Glomerular endothelial cell (primary cell): ENCODE measurements at places on chromosomes 3 and 15.

- no peak for DNase-seq
These were observed 14.3 kb downstream of the ZBTB38 start for GRCh38 chr3:141382571-141382970.

DNA sequence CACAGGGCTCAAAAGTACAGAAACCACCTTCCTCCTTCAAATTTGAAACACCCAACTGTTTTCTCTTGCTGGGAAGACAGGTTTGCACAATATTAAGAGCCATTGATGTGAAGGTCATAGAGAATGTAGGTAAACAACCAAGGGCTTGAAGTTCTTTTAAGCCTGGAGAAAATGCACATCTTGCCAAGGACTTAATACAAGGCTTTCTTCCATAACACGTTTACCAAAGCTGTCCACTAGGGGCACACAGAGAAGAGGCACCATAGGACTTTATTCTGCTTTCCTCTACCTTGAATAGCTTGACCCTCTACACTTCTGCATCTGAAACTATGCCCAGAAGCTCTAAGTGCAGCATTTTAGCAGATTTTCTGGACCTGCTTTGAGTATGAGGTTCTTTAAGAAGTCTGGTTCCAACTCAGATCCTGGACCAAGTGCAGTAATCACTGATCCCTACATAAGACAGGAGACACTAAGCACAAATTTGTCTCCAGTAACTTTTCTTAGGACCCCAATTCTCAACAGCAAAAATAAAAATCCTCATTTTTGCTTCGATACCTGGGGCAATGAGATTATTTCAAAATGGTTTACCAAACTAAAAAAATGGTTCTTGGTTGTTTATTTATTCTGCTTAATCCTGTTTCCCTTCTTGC is 138.0 kb downstream of the FBN1 start:
- peak; percentile 41 for DNase-seq

GRCh38 chr15:35151782-35152181 is 66.7 kb upstream of the NANOGP8 start:
- DNase-seq, result no peak

- DNase-seq, result no peak
These were observed 69.3 kb downstream of the CLSTN2 start for GRCh38 chr3:140004271-140004670.

DNA sequence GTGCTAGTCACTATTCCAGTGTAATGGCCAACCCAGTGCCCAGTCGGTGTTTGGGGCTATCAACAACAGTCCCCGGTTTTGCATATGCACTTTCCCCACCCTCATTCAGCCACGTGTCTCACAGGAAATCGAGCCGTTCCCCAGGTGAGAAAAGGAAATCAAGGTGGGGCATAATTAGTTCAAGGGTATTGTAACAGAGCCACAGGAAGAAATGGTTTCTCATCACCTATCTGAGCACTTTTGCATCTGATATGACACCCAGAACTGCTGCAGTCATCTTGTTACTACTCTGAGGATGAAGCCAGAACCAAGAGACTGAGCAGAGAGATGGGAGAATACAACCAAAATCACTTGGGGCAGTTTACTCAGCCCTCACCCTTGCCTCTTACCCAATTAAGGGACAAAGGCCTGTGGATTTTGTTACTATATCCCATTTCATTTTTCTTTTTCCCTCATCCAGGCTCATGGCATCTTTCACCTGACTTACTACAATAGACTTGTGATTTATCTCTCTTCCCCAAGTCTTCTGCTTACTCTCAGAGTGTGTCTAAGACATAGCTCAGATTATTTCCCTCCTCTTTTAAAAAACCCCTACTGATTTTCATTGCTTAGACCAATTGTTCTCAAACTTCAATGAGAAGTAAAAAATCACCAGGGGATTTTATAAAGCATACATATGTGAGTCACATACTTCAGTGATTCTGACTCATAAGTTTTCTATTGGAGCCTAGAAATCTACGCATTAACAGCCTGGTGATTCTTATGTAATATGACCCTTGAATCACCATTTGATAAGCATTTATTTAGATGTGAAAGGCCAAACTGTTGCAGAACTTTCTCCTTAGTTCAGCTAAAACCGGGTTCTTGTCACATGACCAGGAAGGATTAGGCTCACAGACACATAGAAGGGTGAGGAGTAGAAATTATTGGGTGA is 40.5 kb downstream of the TRAT1 start:
- DNase-seq, result no peak

GRCh38 chr15:63122002-63122875 is 578 bp downstream of the LACTB start:
- no peak for DNase-seq

DNA sequence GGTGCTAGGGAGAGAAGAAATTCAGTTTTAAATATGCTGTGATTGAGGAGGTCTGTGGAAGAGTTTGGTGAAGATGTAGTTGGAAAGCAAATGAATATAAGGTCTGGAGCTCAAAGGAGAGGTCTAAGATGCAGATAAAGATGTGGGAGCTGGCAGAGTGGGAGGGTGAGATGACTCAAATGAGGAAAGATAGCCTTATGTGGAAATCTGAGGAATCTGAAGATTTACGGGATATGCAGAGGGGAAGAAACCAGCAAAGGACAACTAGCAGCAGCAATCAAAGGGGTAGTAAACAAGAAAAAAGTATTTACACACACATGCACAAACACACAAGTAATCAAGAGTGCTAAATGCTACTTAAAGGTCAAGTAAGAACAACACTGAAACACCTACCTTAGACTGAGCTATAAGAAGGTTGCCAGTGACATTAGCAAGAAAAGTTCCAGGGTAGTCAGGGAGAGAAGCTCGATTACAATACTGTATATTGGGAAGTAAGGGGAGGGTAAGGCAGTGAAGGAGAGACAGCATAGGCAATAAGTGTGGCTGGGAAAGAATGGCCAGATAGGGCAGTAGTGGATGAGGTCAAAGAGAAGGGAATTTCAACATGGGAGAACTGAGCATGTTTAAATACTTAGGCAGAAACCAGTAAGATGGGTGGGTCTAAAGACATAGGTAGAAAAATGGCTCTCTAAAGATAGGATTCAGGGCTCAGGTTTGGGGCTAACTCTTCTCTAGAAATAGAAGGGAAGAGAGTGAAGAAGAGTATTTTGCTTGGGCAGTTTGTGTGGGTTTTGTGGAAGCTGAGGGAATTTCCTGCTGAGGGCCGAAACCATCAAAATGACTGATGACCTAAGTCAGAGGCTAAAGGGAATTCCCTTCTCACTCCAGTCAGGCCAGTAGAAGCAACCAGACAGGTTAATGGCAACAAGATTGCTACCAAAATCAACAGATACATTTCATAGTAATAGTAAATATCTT is 8.9 kb downstream of the CMTM6 start:
- no peak for DNase-seq

DNA sequence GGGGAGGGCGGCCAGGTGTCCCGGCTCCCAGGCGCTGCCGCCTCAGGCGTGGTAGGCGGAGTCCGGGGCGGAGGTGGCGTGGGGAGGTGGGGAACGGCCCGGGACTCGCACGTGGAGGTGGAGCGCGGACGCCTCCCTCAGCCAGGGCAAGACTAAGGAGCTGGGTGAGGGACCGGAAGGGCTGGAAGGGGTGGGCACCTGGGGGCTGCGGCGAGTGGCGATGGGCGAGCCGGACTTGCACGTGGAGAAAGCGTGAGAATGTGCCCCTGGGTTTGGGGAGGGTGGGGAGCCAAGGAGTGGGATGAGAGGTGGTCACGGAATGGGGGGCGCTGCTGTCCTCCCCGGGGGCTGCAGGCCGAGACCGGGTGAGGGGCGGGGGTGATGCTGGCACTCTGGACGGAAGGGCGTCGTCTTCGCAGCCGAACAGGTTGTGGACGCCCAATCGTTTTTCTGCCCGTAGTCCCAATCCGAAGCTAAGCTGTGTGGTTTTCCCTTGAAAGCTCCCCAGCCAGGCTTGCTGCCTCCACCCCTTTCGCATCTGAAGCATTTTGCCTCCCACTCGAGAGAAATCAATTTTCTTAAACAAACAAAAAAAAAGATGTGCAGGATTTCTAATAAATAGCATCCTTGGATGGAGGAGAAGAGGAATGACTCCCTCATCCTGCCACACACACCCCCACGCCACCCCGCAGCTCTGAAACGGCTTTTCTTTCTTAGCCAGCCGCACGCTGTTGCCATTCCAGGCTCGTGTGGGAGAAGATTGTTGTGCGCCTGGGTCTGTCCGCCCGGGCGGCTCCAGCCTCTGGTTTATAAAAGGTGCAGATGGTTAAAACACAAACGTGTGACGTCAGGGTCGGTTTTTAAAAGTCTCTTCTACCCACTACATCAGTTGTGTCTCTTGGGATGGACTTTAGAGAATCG is 62.5 kb upstream of the ANKRD28 start:
- DNase-seq, result no peak
